Hematopoietic multipotent progenitor cell treated with erythropoietin and hydrocortisone succinate and interleukin-3 and kit ligand, for 4 days (in vitro differentiated cells): ENCODE measurements at places on chromosomes 12 and 14.

GRCh38 chr12:77047341-77048109 is 17.8 kb downstream of the E2F7 start:
- peak; percentile 16 for DNase-seq

GRCh38 chr12:71799106-71799505 is 40.5 kb upstream of the TBC1D15 start:
- DNase-seq: no peak

- DNase-seq: no peak
These were observed 18.8 kb downstream of the KCNC2 start for GRCh38 chr12:75190846-75191245.

- no peak for DNase-seq
These were observed 11.7 kb upstream of the OTX2 start for GRCh38 chr14:56821805-56822610.

- no peak for DNase-seq
These were observed 72.4 kb upstream of the GZMB start for GRCh38 chr14:24706351-24706750.

DNA sequence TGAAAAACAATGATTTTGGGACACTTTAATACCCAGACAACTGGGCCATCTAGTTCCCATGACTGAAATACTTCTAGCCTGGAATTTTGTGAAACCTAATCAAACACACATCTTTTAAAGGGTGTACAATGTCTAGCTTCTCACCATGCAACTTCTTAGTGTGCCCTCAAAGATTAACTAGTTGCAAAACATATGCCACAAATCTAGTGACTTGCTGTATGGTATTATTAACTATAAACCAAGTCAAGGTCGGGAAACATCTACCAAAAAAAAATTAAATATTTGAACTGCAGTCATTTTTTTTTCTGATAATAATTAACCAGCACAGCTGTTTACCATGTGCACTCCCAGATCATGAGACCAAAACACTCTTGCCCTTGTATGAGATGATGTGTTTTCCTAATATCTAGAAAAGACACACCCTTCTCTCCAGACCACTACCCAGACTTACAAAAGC is 171.8 kb upstream of the FOXN3 start:
- DNase-seq: no peak

DNA sequence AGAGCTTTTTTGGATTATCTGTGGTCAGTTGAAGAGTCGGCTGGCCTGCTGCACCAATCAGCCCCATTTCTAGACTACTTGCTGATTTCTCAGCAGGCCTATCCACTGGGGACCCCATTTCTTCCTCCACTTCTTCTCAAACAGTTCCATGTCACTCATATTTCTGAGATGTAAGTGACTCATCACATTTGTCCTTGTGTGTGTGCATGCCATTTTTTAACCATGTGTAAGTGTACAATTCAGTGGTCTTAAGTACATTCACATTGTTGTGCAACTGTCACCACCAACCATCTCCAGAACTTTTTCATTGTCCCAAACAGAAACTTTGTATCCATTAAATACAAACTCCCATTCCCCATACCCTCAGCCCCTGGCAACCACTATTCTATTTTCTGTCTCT is 14.2 kb downstream of the TMEM229B start:
- DNase-seq: no peak

DNA sequence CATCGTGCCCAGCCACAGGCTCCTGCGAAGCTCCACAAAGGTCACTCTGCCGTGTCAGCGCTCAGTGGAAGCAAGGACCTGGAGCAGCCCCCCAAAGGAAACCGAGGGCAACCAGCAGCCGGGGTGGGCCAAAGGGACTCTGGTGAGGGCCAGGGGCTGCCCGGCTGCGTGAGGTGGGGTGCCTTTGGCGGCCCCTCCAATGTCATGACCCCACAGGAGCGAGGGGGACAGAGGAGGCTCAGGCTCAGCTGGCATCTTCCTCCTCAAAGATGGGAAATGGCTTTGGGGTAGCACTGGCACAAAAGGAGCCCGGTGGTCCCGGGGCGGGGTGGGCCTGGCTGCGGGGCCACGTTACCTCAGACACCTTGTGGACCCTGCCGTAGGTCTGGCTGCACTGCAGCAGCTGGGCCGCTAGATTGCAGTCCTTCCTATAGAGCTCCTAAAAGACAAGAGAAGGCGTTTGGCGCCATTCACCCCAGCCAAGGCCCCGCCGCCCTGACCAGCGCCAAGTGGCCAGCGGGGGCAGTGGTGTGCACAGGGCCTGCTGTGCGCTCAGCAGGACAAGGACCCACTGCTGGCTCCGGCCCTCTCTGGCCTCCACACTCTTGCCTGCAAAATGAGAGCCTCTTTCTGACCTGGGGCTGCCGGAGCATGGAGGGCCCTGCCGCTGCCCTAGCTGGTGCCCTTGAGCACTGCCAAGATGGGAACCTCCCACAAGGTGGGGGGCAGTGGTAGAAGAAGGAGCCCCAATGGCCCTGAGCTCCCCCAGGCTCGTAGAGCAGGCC is 46.9 kb downstream of the BEGAIN start:
- peak; percentile 64 for DNase-seq

DNA sequence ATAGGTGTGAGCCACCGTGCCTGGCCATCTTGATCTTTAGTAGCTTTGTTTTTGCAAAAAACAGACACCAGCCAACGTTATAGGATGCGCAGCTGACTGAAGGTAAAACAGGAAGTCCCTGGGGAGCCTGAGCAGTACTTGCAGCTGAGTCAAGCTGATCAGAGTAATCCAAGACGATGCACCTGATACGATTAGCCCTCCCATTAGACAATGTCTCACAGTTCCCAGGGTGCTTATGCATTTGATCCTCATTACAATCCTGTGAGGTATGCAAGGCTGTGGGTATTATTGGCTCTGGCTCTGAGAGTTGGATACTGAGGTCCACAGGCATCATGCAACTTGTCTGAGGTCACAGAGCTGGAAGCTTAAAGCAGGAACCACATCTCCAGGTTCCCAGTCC is 8.1 kb downstream of the KRT18 start:
- peak; percentile 34 for DNase-seq
